T-cell (primary cell): ENCODE measurements at places on chromosomes 4 and X.

- DNase-seq, result no peak
These were observed 161.0 kb downstream of the CPE start for GRCh38 chr4:165539801-165540200.

DNA sequence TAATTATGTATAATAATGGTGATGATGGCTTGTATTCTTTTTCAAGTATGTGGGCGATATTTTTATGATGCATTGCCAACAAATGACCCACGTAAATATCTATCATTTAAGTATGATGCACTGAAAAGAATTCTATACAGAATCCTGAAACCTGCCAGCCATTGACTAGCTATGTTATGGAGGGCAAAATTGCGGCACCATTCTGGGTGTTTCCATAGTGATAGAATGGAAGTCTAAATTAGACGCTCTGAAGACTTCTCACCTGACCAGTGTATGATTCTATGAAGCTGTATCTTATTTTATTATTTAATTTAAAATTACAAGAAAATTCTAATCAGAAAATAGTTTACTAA lies 677 bp upstream of the CENPC start:
- no peak for DNase-seq

DNA sequence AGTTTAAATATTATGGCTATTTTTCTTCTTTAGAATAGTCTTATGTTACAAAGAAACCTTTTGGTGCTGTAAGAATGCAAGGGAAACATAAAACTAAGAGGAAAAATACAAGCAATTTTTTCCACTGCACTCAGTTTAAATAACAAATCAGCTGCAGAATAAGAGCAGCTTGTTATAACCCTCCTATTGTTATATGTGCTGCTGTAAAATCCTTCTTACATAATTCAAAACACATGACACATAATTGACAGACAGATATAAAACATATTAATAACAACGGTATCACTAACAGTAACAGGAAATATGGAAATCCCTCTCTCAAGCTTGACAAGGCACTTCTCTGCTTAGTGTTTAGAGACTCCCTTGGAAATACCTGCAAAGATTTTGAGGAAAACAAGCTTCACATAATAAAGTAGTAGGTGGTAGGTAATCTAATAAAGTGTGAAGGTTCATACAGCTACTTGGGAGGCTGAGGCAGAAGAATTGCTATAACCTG lies 385.3 kb upstream of the HS3ST1 start:
- no peak for DNase-seq

DNA sequence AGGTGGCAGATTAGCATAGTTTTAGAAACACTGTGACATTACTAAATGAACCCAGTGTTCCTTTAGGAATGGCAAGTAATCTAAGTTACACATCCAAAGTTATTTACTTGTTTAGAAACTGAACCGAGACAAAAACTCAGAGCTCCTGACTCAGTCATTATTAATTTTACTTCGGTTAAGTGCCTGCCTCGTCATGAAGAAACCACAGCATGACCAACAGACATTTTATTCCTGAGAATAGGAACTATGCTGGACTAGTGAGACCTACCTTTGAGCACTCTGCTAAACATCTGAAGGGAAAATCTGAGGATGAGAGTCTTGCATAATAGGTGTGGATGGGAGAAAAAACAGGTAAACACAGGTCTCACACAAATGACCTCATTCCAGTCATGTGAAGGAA lies 2.5 kb downstream of the BEX1 start:
- DNase-seq, result no peak

DNA sequence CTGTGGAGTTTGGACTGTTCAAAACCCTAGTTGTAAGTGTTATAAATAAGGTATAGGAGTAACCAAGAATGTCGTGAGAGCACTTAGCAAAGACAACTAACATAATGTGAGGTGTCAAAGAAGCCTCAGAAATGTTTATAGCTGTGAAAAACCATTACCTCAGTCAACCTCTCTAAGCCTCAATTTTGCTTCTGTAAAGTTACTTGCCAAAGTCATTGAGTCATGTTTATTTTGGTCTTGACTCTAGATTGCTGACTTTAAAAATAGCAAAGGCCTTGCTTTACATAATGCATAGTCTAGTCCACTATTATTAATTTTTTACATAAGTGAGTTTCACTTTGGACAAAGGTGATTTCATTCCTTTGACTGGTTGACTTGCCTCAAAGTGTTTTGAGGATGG lies 257.6 kb upstream of the CXXC4 start:
- DNase-seq, result no peak

DNA sequence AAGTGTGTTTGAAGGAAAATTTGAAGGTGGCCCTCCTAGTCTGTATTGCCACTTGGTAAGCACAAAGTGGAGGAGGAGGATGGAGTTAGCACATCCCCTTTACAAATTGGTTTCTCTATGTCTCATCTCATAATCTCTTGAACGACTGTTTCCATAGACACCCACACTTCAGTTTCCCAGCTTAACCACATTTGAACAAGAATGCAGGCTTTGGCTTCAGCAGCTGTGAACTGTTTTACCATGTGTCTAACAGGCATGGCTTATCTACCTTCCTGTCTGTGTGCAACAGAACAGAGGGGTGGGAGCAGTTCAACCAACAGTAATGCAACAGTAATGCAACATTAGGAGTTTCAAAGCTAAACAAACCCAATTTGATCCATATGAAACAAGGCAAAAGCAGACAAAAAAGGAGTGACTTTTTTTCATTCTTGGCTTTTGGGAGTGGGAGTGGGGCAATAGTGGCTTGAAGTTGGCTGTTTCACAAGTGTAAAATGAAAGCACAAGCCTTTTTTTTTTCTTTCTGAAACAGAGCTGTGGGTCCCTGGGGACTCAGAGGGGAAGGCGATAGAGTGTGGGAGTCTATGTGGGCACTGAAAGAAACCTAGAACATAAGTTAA lies 108.0 kb downstream of the ITM2A start:
- peak; percentile 45 for DNase-seq

DNA sequence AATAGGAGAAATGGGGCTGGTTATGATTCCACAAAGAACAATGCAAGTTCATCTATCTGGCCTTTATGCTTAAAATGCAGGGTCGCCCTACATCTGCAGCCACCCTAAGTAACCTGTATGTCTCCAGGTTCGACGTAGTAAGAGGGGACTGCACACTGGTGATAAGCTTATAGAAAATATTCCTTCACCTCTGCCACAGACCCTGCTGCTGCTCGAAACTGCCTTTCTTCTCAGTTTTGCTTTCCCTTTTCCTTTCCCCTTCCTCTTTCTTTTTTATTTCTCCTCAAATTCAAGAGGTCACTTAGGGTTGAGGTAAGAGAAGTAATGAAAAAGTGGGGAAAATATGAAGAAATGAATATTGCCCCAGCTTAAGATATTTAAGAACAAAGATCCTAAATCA lies 123.5 kb downstream of the DCHS2 start:
- DNase-seq, result no peak

DNA sequence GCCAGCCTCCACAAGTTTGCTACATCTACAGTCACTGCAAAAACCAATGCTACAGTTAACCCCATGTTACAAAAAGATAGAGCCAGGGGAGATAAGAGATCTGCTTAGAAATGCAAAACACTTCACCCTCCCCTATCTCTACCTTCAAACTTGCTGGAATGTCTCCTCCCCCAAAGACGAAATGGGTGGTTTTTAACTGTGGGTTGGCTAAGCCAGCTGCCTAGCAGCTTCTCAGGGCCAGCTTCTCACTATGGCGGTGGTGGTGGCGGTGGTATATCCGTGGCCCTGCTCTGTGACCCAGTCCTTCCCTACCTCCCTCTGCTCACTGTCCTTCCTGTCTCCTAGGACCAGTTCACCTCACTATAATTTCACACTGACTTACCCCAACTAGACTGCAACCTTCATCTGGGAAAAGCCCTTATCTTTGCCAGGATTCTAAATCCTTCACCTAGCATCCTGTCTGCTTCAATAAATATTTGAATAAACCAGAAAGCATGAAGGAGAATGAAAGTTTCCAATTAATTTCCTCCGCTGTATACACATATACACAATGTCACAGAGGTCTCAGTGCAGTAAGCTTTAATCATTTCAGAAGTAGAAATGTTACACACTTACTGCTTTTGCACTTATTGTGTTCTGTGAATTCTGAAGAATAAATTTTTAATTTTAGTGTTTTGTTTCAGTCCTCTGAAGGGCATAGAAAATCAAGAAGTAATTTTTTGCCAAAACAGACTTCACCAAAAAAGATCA lies 46.3 kb downstream of the SH3KBP1 start:
- DNase-seq, result peak; percentile 29

- DNase-seq, result no peak
These were observed 74.7 kb upstream of the GATB start for GRCh38 chr4:151835467-151835866.

DNA sequence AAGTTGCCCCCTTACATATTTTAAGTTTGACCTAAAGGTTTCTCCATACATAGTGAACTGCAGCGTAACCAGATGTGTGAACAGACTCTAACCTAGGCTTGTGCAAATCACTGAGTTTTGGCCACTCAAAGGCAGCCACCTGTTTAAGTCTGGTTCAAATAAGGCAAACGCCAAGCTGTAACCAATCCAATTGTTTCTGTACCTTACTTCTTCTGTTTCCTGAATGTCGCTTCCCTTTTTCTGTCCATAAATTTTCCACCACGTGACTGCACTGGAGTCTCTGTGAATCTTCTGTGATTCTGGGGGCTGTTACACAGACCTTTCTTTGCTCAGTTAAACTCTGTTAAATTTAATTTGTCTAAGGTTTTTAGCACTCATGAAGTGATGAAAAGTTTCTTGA lies 618.8 kb downstream of the GLUD2 start:
- no peak for DNase-seq

GRCh38 chr4:172207258-172207657 lies 394.1 kb downstream of the GALNTL6 start:
- DNase-seq, result no peak

GRCh38 chr4:138374947-138375346 lies 132.8 kb upstream of the SLC7A11 start:
- DNase-seq, result no peak

- no peak for DNase-seq
These were observed 14.2 kb upstream of the PABPC4L start for GRCh38 chr4:134215620-134216344.

- no peak for DNase-seq
These were observed 4.9 kb downstream of the ZNF275 start for GRCh38 chrX:153338836-153339235.

DNA sequence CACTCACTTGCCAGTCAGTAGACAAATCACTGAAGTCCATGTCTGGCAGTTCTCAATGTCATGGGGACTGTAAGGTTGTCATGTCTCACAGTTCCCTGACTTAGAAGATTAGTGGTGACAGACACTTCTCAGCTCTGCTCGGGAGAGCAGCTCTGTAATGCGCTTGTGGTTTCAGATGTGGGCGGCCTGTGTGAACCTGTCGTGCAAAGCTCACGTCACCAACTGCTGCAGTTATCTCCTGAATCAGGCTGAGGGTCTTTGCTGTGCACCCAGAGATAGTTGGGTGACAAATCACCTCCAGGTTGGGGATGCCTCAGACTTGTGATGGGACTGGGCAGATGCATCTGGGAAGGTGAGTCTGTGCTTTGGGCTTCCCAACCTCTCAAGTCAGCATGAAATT lies at the start of gene IL9R:
IL9R (plus strand) TSS at position 261 of the 400 bp plus-strand sequence; CDS start at position 325, 64 bp downstream.
- DNase-seq, result peak; percentile 18

- DNase-seq, result no peak
These were observed 14.5 kb downstream of the AFP start for GRCh38 chr4:73450398-73451004.

DNA sequence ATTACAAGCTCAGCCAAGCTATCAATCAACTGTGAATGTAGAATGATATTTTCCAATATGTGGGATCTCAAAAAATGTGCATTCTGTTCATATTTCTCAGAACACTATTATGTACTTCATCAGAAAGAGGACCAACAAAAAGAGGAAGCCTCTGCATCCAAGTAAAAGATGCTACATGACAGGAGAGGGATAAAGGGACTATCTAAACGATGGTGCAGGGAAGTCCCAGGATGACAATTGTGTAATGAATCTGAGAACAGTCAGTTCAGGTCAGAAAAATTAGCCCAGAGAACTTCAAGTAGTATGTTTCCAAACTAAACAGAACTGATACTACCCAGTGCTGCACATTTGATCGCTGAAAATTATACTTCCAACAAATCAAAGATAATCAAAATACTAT lies 127.0 kb downstream of the ZNF330 start:
- no peak for DNase-seq

DNA sequence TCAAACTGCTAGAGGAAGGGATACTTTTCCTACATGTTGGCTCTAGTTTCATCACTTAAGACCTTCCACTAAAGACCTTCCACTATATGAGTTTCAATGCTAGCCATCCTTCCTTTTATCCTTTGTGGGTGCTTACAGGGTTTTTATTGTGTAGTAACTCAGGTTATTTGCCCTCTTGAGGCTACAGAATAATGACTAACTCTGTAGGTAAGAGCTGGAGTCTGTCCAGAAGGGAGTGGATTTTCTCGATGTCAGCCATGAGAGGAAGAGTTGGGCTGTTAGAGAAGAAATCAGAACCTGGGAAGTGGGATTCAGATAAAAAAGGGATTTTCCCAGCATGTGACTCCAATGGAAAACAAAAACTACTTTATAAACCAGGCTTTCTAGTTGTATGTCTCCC lies 27.5 kb upstream of the HERC5 start:
- DNase-seq, result no peak

GRCh38 chr4:80926446-80926845 lies 104.1 kb upstream of the BMP3 start:
- no peak for DNase-seq
